Suprapubic skin (tissue), 4 donors: ENCODE measurements at places on chromosomes 12 and 14. TPM values are rescaled to one million over a fixed set of nuclear protein-coding genes. Genes with fewer than 3 reads are reported as not detected.

- no peaks in the 10 kb centered on the region for H3K4me1 ChIP-seq
- H3K27ac ChIP-seq, result no peak overlapping the region
- no peak overlapping the region for H3K4me3 ChIP-seq
- H3K36me3 ChIP-seq, result no peaks in the 10 kb centered on the region
These were observed 895.8 kb downstream of the RPS29 start for GRCh38 chr14:48690349-48690748.

- no peaks in the 10 kb centered on the region for H3K36me3 ChIP-seq
- H3K27ac ChIP-seq, result no peak overlapping the region
- DNase-seq, result no peak
These were observed 2.4 kb downstream of the E2F7 start for GRCh38 chr12:77062846-77063461.

GRCh38 chr14:64786296-64787149, 82.3 kb downstream of the PLEKHG3 start:
- no peak for DNase-seq
- no peak overlapping the region for H3K4me3 ChIP-seq
- H3K4me1 ChIP-seq, result no peaks in the 10 kb centered on the region
- no peaks in the 10 kb centered on the region for H3K27me3 ChIP-seq
- H3K36me3 ChIP-seq, result no peaks in the 10 kb centered on the region

DNA sequence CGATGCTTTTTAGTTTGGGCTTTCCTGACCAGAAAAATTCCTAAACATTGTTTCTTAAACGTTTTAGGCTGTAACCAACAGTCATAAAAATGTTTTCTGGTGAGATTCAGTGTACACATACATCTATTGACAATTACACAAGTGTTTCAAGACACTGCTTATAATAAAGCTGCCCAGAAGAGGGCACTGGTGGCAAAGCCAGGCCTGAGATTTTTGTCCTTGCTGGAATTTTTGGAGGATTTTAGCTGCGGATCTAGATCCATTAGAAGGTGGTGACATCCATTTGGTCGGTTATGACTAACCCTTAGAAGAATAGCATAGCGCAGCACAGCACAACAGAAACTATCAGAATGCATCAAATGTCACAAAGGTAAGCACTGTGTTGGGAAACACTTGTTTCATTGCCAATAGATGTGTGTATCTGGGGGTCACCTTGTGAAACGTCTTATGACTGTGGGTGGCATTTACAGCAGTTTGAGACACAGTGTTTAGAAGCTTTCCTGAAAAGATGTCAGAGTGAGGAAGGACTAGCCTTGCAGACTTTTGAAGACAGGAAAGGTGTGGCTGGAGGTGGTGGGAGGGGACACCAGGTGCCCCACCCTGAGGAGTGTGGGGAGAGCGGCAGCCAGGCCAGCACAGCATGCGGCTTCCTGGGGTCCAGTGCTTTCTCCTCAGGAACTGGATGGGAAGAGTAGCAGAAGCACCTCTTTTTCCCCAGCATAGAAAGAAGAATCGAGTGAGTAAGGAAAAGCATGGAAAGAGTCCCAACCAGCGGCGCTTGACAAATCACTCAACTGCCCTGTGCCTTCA, 54.7 kb upstream of the FKBP4 start:
- no peak overlapping the region for H3K27ac ChIP-seq
- H3K4me3 ChIP-seq, result no peak overlapping the region
- DNase-seq, result no peak

- peaks cover 18% of the 10 kb centered on the region for H3K4me1 ChIP-seq
- H3K4me3 ChIP-seq, result peak overlapping the region; percentile 84
- DNase-seq, result no peak
- no peaks in the 10 kb centered on the region for H3K36me3 ChIP-seq
- peak overlapping the region; percentile 98 for H3K27ac ChIP-seq
These were observed 404 bp upstream of the CCDC91 start for GRCh38 chr12:28189784-28190320.

GPR84 gene
- 1.7 TPM for total RNA-seq

GLIPR1L1 gene
- not detected for total RNA-seq

DDX11 gene
- 81.6 TPM for total RNA-seq

PTGER2 gene
- total RNA-seq, result 1.0 TPM

BIN2 gene
- 1.9 TPM for total RNA-seq
